ENCODE measurements at places on chromosomes 7 and 10. TPM values are rescaled to one million over a fixed set of nuclear protein-coding genes. Genes with fewer than 3 reads are reported as not detected.

The SKAP2 gene
- 63.5 TPM for total RNA-seq

DNA sequence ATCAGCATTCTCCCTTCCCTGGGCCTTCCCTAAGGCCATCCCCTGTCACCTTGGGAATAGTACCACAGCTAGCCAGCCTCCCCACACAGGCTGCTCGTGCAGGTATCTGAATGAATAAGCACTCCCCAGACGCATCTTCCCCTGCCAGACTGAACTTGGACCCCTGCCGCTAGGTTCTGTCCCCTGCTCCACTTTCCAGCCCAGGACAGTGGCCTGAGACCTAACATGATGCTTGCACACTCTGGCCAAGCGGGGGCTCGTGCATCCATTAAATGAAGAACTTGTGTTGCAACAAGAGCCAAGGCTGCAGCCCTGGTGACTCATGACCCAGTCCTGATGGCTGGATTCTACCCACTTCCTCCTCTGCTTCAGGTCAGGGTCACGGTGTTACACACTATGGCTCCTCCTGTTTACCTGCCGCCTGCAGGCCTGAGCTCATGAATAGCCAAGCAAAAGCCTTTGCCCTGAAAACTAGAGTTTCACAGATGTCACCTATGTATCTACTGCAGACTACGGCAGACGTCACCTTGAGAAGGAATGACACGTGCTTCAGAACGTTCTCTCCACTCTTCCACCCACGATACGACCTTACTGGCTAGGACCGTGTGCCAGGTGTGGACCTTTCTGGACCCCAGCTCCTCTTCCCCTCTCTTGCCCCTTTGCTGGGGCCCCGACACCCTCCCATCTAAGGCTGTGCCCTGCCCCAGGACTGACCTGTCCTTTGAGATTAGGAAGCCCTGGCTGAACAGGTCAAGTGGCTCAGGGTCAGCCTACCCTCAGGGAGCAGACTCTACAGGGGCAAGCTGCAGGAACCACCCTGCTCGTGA, 6.5 kb downstream of the ASB13 start:
- peak; percentile 77 for DNase-seq

GRCh38 chr7:90766814-90767564, 170.9 kb downstream of the CDK14 start:
- no peak for DNase-seq

The SEMA4G gene
- total RNA-seq: 5.0 TPM

DNA sequence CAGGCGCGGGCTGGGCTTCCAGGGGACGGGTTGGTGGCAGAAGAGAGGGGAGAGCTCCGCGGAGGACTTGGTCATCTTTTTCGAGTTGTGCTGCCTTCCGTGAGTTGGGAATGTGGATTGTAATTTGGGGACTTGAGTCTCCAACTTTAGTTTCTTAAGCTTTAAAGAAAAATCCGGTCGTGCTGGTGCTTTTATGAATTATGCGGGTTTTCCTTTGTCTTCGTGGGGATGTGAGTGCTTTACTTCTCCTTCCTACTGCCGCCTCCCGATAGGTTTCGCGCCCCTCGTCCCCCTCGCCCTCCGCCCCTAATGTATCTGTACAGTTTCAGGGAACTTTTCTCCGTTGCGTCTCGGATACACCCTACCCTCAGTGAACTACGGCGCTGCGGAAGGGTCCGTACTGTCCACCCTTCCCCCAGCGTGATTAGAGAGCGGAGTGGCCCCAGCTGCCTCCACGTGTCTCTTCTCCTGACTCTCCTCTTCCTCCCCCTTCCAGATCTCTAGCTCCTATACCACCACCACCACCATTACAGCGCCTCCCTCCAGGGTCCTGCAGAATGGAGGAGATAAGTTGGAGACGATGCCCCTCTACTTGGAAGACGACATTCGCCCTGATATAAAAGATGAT, 649 bp downstream of the SCD start:
- DNase-seq: no peak

DNA sequence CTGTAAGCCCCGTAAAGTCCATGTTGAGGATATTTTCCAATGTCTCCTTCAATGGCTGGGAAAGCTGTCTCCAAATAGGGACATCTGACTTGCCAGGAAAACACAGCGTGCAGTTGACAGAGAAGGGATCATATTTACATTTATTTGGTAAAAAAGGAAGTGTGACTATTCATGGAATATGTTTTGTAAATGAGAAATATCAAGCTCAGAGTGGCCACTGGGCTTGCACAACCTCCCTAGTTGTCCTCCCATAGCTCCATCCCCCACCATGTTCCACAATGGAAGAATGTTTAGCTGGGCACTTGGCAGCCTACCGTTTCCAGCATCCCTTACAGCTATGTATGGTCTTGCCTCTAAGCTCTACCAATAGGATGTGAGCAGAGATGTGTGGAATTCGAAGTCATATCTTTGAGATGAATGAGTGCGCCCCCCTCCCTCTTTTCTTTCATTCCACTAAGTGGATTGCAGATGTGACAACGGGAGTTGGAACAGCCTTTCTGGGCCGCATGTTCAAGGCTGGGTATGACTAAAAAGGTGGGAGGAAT, 306.6 kb upstream of the ZMIZ1 start:
- no peak for DNase-seq

The ATOH7 gene
- not detected for total RNA-seq

DNA sequence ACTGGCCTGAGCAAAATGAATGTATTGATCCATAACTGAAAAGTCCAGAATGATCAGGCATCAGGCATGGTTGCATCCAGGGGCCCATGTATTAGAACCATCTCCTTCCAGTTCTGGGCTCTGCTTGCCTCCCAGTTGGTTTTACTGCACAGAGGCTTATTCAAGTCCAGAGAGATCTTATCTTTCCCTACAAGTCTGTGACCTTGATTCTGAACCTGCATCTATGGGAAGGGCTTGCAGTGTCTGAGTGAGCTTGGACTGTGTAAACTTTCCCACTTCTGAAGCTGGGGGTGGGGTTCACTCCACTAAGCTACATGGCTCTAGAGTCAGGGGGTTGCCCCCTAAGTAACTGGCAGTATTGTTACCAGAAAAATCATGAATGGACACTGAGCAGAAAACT, 136.2 kb downstream of the TCF7L2 start:
- no peak for DNase-seq

The IL2RA gene
- total RNA-seq: 2.2 TPM

The CNPY1 gene
- total RNA-seq: not detected

- DNase-seq: no peak
These were observed 110.5 kb upstream of the HABP2 start for GRCh38 chr10:113442336-113442735.

DNA sequence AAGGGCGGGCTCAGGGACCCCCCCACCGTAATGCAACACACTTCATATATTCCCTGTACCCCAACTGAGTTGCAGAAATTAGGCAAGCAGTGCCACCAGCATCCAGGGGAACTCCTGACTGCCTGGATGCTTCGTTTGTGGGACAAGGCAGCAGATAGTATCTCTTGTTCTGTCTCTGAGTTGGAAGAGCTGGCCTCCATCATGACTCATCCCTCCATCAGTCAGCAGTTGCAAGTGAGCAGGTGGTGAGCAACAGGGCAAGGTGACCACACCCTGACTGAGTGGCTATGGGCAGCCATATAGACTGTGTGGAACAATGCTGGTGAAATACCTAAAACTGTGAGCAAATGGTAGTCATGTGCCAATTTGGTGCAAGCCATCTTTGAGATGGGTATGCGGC, 22.8 kb upstream of the ADAMTS14 start:
- DNase-seq: no peak

The TSPAN14 gene
- 177 TPM for total RNA-seq

The PKD2L1 gene
- 0.16 TPM for total RNA-seq

- DNase-seq: no peak
These were observed 63.7 kb upstream of the LRRC17 start for GRCh38 chr7:102849079-102849478.

- no peak for DNase-seq
These were observed 29.4 kb downstream of the PRKG1 start for GRCh38 chr10:51103554-51104217.

The CPED1 gene
- total RNA-seq: 61.4 TPM

- no peak for DNase-seq
These were observed 3.2 kb downstream of the SLC35B4 start for GRCh38 chr7:134313543-134313942.

The ZEB1 gene
- 58.3 TPM for total RNA-seq

Data from ureter (tissue), 1 donor.